ENCODE measurements at places on chromosomes 7 and 10.

DNA sequence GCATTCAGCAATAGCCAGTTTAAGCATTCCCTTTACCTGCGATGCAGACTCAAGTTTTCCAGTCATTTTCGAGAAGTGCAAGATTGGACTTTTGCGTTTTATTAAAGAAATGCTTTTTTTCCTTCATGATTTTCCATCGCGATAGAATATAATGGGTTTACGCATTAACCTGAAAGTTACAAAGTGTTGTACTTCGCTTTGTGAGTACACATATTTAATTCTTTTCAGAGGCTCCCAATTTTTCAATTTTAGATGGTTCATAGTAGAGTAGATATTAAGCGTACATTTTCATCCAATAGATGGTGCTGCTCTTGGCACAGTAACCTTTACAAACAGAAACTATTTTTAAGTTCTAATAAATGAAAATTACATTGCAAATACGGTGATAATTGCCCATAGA lies 1.3 kb downstream of the PTPRZ1 start:
- DNase-seq = no peak

DNA sequence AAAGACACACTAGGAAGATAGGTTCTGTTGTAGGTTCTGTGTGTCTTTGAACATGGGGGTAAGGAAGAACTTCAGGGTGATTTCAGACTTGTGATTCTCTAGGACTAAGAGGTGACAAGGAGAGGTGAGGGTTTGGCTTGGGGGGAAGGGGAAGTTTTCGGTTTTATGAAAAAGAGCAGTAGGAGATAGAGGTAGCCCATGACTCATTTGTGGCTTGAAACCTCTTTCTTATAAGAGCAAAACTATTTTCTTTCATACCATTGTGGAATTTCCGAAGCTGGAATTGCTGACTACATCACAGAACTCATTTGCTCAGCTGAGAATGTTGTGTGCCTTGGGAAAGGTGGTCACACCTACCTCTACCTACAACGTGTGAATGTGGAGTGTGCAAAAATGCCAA lies 39.6 kb upstream of the IKZF1 start:
- no peak for DNase-seq

- no peak for DNase-seq
Measured at GRCh38 chr7:1619152-1620079, 49.6 kb upstream of the PSMG3 start.

- no peak for DNase-seq
Measured at GRCh38 chr7:8560501-8560900, 127.1 kb downstream of the NXPH1 start.

- no peak for DNase-seq
Measured at GRCh38 chr7:154774303-154774969, 228.5 kb downstream of the PAXIP1 start.

DNA sequence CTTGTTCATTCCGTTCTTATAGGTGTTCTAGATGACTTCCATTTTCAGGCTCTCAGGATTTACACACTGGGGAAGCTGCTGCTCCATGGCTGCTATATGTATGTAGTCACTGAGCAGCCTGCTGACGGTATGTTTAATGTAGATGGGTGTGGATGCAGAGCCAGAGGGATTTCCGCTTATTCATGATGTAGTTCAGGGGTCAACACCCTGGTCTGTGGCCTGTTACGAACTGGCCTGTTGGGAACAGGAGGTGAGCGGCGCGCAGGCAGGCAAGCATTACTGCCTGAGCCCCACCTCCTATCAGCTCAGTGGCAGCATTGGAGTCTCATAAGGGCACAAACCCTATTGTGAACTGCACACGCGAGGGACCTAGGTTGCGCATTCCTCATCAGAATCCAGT lies 33.9 kb downstream of the DNAJB6 start:
- no peak for DNase-seq

GRCh38 chr7:112423987-112424386 lies 26.3 kb upstream of the IFRD1 start:
- no peak for DNase-seq

DNA sequence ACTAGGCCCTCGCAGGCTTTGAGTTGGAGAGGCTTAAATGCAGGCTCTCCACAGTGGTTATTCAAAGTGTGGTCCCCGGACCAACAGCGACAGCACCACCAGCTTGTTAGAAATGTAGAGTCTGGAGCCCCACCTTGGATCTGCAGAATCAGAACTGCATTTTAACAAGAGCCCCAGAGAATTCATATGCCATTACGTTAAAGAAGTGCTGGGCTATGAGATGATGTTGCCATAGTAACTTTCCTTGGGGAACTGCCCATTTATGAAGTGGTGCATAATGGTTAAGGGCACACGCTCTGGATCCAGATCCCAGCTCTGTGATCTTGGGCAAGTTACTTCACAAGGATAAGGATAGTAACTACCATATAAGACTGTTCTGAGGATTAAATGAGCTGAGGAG lies 48.9 kb downstream of the ZCCHC24 start:
- DNase-seq = no peak

GRCh38 chr10:29210266-29210868 lies 78.5 kb upstream of the LYZL1 start:
- DNase-seq = no peak

- DNase-seq = no peak
Measured at GRCh38 chr7:122290476-122290875, 14.1 kb downstream of the FEZF1 start.

- DNase-seq = no peak
Measured at GRCh38 chr7:139345042-139345441, 3.9 kb downstream of the FMC1 start.

GRCh38 chr7:114519240-114519639 lies 104.6 kb downstream of the FOXP2 start:
- peak; percentile 30 for DNase-seq

DNA sequence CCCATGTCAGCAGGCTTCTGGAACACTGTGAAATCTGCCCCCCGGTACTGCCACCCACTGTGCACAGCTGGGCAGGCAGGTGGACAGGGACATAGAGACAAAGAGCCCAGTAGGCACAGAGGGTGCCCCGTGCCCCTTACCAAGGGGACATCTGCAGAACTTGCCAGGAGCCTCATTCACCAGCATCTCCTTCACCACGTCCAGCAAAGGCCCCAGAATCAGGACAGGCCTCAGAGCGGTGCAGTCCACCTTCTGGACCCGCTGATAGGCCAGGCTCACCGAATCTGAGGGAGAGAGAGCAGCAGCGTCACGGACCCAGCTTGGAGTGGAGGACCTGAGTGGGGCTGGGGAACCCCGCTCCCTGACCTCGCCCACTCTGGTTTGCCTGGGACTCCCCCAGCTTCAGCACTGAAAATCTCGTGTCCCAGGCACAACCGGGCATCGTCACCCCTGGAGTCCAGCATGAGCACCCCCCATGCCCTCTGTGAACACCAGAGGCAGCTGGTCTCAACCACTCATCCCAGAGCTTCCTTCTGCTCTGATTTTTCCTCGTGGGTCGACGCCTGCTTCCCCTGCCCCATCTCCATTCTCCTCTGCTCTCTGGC lies 130.1 kb downstream of the DLG5 start:
- DNase-seq = no peak

- DNase-seq = no peak
Measured at GRCh38 chr10:26156019-26156418, 60.6 kb upstream of the GAD2 start.

GRCh38 chr7:154744256-154744860 lies 258.6 kb downstream of the PAXIP1 start:
- DNase-seq = peak; percentile 73

- no peak for DNase-seq
Measured at GRCh38 chr7:159013181-159013690, 131.4 kb downstream of the VIPR2 start.
